Lower lobe of right lung (tissue), 2 donors: ENCODE measurements at places on chromosomes 12 and 14. TPM values are rescaled to one million over a fixed set of nuclear protein-coding genes. Genes with fewer than 3 reads are reported as not detected.

KCNJ8 gene
- 12.8 TPM for total RNA-seq

TAPBPL gene
- 32.4 TPM for total RNA-seq

RPL10L gene
- not detected for total RNA-seq

GLIPR1L1 gene
- total RNA-seq = not detected

DNA sequence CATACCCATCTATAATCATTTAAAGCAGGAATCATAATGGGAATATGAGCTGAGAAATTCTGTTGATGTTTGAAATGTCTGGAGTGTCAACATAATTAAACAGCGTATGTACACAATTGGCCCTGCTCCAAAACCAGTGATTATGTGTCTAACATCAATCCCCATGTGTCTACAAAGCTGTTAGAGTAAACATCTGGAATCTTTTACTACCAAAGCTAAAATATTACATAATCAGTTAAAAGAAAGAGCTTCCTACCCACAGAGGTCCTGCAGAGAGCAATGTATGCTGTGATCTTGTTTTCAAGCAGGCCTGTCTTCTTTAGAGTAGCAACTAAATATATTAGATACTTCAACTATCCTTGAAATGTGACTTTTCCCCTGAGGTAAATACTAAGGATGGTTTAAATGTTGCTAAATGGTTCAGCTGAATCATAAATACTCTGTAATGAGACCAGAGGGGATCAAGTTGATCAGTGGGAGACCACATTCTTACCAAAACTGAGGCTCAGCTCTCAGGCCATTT is 74.3 kb downstream of the RASSF8 start:
- H3K4me1 ChIP-seq = peaks cover 27% of the 10 kb centered on the region
- no peak overlapping the region for H3K27ac ChIP-seq

DNA sequence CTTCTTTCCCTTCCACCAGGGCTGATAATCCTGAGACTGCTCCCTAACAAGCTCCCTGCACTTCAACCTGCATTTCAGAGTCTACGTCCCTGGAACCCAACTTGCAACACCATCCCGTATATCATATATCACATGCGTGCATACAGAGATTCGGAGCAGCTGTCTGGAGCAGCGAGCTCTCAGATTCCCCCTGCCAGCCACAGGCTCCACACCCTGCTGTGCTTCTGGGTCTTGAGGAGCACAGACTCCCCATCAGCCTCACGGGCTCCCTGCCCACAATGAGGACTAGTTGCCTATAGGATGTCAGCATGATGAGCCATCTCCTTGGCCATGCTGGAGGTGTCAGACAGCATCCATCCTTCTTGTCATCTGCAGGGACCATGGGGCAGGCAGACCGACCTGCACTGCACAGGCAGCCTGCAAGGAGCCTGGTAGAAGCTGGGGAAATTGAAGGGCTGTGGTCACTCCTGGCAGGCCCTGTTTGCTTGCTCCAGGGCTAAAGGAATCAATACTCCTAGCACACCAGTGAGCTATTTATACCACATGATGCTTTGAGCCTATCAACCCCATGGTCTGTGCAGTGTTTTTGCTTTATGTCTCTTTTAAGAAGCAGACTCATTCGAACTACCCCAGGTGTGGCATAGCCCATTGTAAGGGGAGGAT is 19.6 kb upstream of the HDAC7 start:
- DNase-seq = no peak
- no peaks in the 10 kb centered on the region for H3K36me3 ChIP-seq
- H3K27ac ChIP-seq = no peak overlapping the region

DNA sequence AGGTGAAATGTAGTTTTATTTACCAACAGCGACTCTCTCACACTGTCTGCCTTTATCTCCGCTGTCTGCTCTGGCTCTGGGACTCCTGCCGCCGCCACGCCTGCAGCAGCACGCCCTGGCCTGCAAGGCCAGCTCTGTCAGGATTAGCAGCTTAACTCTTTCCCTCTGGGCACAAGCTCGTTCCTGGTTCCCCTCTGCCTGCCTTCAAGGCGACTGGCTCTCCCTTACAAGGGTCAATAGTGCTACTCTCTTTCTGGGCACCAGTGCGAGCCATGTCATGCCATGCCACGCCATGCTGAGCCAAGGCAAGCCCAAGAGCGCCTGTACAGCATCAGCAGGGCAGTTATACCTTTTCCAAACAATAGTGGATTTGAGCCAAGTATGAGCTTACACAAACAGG is 3.6 kb upstream of the CLEC2B start:
- H3K36me3 ChIP-seq = no peaks in the 10 kb centered on the region
- DNase-seq = no peak
- no peak overlapping the region for H3K4me3 ChIP-seq

KRT6C gene
- total RNA-seq = not detected

DNA sequence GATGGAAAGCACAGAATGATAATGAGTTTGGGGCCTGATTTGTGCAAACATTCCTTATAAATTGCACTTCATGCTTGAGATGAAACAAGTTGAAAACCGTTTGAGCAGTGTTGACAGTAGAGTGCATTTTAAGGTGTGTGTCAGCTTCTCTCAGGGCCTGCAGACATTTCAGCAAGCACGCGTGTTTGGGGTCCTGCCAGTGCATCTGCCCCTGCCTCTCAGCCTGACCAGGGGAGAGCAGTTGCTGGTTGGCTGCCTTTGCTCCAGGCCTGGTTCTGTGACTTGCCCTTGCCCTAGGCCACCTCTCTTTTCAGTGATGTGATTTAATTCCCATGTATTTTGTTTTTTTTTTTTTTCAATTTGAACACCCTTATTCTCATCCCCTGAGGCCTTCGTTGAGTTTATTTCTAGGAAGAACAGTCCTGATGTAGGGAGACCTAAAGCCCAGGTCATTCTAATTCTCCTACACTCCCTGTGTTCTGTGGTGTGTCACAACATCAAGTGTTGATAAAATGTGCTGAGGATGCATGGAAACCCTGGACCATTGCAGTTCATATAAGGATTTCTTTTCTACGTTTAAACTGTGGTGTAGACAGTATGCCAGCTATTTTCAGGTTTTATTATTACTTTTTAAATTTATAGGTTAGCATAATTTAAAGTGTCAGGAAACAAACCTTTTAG is 40.1 kb upstream of the AMN start:
- no peak overlapping the region for H3K4me3 ChIP-seq
- H3K27ac ChIP-seq = no peak overlapping the region
- no peaks in the 10 kb centered on the region for H3K27me3 ChIP-seq
- peaks cover 41% of the 10 kb centered on the region for H3K36me3 ChIP-seq

DNA sequence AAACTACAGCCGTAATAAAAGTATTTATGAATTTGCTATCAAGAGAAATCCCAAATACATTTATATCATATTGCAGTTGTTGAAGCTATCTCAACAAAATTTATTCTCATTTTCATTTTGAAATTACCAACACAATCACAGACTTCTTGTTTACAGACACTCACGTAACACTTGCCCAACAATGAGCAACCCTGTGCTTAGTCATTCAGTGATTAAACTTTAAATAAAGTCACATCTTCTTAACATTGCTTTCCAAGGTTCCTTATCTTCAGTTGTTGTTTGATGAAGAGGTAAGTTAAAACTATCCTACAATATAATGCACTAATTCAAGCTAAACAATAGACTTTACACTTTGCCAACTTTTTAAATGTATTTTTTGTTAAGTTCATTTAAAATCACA is 601.8 kb downstream of the SLC16A7 start:
- no peak for DNase-seq
- no peaks in the 10 kb centered on the region for H3K4me1 ChIP-seq
- H3K4me3 ChIP-seq = no peak overlapping the region

- no peak for DNase-seq
- H3K27me3 ChIP-seq = no peaks in the 10 kb centered on the region
- no peaks in the 10 kb centered on the region for H3K36me3 ChIP-seq
- H3K4me3 ChIP-seq = no peak overlapping the region
These were observed 264.2 kb upstream of the AMIGO2 start for GRCh38 chr12:47343684-47344567.

GRCh38 chr12:44618946-44619345 is 257.2 kb downstream of the NELL2 start:
- H3K4me3 ChIP-seq = no peak overlapping the region

- H3K27me3 ChIP-seq = no peaks in the 10 kb centered on the region
- H3K27ac ChIP-seq = no peak overlapping the region
- H3K36me3 ChIP-seq = no peaks in the 10 kb centered on the region
- H3K4me1 ChIP-seq = no peaks in the 10 kb centered on the region
- H3K4me3 ChIP-seq = no peak overlapping the region
These were observed 62.5 kb upstream of the FAR2 start for GRCh38 chr12:29086325-29087271.

CLEC7A gene
- total RNA-seq = 79.5 TPM

GRCh38 chr12:67694306-67694900 is 45.9 kb downstream of the DYRK2 start:
- no peak for DNase-seq
- H3K27ac ChIP-seq = no peak overlapping the region
- H3K36me3 ChIP-seq = no peaks in the 10 kb centered on the region
- H3K4me3 ChIP-seq = no peak overlapping the region
- peaks cover 11% of the 10 kb centered on the region for H3K4me1 ChIP-seq
- H3K27me3 ChIP-seq = no peaks in the 10 kb centered on the region

TOMM20L gene
- total RNA-seq = not detected
